ENCODE measurements at places on chromosomes 7 and 10. TPM values are rescaled to one million over a fixed set of nuclear protein-coding genes. Genes with fewer than 3 reads are reported as not detected.

PRSS2 gene
- total RNA-seq, result not detected

CYP2C19 gene
- total RNA-seq, result not detected

C7orf33 gene
- not detected for total RNA-seq

DRGX gene
- total RNA-seq, result not detected

DPP6 gene
- total RNA-seq, result 1.1 TPM

SPDYE3 gene
- total RNA-seq, result not detected

DOCK1 gene
- 45.4 TPM for total RNA-seq

MTG1 gene
- 35.3 TPM for total RNA-seq

CALML3 gene
- not detected for total RNA-seq

SPDYE5 gene
- total RNA-seq, result not detected

ASZ1 gene
- total RNA-seq, result not detected

WEE2 gene
- not detected for total RNA-seq

MUC12 gene
- total RNA-seq, result 0.69 TPM

MNX1 gene
- not detected for total RNA-seq

PDE6C gene
- not detected for total RNA-seq

ZNF394 gene
- total RNA-seq, result 34.2 TPM

PRKG1 gene
- 8.9 TPM for total RNA-seq

PNLIPRP3 gene
- 3.8 TPM for total RNA-seq

ST8SIA6 gene
- total RNA-seq, result 41.3 TPM

HOXA3 gene
- total RNA-seq, result not detected

CALY gene
- not detected for total RNA-seq

PRPF18 gene
- total RNA-seq, result 19.3 TPM

DPY19L1 gene
- 37.0 TPM for total RNA-seq

Measured in melanocyte of skin (primary cell).